ENCODE measurements at places on chromosomes 5 and 9.
A peak's percentile ranks its signal among the peaks of the same experiment; 100 is the strongest.

DNA sequence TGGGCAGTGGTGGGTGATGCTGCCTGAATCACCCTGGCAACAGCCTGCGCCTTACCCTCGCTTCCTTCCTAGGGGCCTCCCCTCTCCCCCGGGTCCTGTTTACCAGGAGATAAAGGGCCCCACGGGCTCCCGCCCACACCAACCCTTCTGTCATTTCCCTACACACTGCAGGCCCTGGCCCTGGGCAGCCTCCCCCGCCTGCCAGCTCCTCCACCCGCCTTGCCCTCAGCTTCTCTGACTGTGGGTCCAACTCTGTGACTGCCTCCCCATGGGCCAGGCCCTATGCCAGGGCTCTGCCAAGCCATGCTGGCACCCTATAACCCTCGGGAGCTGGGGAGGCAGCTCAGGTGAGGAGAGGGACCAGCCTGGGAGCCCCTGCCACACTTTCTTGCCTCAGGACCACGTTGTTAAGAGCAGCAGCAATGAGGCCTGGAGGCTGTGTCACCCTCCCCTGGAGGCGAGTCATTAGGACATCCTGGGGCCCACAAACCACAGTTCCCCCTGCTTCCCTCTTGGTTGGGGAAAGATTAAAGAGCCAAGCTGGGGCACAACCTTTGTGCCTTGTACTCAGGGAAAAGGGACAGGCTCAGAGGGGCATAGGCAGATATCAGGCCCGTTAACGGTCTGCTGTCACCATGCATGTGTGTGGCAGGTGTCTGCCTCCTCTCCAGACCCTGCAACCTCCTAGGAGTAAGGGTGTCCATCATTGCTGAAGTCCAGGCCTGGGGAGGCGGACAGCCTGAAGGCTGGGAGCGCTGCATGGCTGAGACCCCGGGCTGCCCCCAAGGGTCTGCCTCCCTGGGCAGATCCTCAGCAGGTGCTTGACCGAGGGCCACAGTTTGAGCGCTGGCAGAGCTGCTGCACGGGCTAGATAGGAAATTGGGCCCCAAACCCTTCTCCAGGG is 2.8 kb downstream of the MGAT4B start:
- no peak for DNase-seq

GRCh38 chr9:104869811-104870210 is 58.1 kb downstream of the ABCA1 start:
- DNase-seq: no peak

DNA sequence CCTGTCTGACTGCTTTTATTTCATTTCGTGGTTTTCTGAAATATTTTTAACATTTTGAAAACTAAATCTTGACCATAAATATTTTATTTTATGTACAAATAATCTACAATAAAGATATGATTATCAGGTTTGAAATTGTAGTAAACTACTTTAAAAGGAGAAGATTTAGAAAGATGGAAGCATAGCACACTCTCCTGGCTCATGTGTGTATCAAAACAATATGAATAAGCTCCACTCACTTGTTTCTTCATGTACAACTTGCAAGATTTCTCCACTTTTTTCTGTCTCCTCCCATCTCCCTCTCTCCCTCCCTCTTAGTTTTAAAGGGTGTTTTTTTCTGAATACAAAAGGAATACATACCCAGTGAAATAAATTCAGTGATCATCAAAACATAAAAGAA is 15.4 kb upstream of the VPS13A start:
- DNase-seq: no peak

GRCh38 chr5:1460054-1460682 is 14.9 kb upstream of the SLC6A3 start:
- no peak for DNase-seq

GRCh38 chr9:86262492-86262891 is 3.0 kb upstream of the C9orf153 start:
- no peak for DNase-seq

DNA sequence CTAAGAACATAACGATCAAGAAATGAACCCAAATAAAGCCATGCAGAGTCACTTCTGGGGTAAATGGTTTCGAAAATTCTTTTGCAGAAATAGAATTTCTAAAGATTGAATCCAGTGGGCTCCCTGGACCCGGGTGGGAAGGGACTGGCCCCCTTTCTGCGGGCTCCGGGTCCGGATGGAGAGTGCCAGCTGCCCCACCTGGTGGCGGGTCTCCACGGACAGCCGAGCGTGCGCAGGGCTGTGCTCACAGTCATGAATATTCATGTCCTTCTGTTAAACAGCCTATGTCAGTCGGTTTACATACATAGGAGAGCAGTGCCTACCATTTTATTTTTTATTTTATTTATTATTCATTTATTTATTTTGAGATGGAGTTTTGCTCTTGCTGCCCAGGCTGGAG is 4.7 kb upstream of the PPP1R26 start:
- DNase-seq: no peak

GRCh38 chr5:126456217-126456820 is 33.1 kb downstream of the GRAMD2B start:
- no peak for DNase-seq

DNA sequence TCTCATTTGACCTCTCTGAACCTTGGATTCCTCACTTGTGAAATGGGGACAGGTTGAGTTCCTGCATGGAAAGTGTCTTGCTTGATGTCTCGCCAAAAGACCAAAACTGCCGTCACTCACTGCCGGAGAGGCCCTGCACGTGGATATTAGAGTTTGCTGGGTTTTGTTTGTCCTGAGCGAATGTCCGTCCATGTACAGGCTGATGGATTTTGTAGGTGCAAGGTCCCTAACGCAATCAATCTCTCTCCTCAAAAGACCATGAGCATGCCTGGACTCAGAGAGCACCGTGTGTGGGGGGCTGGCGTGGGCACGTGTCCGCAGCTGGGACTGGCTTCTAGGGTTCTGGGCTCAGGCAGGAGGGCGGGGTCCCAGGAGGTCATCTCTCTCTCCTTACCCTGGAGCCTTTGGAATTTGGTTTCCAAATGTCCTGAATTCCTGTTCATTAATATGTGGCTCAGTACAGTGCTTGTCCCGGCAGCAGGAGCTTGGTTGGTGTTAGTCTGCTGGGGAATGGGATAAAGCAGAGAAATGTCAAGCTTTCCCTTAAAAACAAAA is 146.0 kb upstream of the IER5L start:
- DNase-seq: no peak

GRCh38 chr5:72812488-72812887 is 4.0 kb upstream of the TNPO1 start:
- DNase-seq: no peak

GRCh38 chr5:96318569-96319110 is 114.4 kb downstream of the PCSK1 start:
- no peak for DNase-seq

GRCh38 chr9:127694890-127695720 is 11.7 kb upstream of the CFAP157 start:
- peak; percentile 68 for DNase-seq

DNA sequence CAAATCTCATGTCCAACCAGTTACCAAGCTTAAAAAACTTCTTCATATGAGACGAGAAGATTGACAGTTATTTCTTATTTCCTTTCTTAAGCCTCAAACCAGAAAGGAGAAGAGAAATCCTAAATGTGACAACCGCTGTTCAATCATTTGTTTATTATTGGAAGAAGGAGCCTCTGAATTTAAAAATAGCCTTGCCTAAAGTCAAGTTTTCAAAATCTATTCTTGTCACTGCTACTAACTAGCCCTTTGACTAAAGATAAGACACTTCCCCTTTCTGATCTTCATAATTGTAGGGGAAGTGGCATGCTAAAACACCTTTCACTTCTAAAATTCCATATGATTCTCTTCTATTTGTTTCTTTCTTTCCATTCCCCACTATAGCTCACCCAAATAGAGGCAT is 106.2 kb upstream of the EMB start:
- no peak for DNase-seq

DNA sequence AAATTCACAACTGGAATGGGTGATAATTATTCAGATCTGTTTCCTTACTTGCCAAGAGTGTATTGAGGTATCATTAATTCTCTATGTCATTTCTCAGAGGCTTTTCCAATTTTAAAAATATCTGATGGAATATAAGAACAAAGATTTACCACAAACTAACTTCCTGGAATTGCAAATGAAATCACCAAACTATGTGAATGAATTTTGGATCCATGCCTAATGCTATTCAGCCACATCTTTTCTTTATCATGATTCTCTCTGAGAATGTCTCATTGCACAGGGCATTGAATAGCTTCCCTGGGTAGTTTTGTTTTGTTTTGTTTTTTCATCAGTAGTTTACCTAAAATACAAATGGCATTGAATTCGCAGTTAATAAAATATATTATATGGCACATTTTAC is 146.9 kb upstream of the FBN2 start:
- DNase-seq: peak; percentile 38

GRCh38 chr5:86557920-86558319 is 59.8 kb upstream of the COX7C start:
- no peak for DNase-seq

DNA sequence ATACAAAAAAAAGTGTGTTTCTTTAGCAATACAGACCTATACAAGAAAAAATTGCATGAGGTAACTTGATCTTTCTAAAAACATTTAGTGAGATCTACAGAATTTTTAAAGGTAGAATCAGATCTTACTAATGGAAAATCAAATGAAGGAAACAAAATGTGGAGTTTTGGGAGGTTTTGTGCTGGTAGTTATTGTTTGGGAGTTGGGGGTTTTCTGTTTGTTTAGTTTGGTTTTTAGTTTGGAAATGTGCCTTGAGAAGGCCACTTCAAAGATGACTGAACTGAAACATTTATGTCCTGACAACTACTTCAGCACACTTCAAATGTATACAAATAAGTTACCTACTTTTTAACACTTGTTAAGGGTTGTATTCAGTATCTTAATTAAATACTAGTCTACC is 280.1 kb downstream of the NR2F1-AS1 start:
- DNase-seq: no peak

GRCh38 chr5:173315495-173316338 is 12.5 kb downstream of the STC2 start:
- peak; percentile 77 for DNase-seq

- DNase-seq: no peak
These were observed 264.8 kb downstream of the CETN3 start for GRCh38 chr5:90144625-90145327.

GRCh38 chr5:119302916-119303897 is 52.6 kb upstream of the TNFAIP8 start:
- DNase-seq: peak; percentile 96

DNA sequence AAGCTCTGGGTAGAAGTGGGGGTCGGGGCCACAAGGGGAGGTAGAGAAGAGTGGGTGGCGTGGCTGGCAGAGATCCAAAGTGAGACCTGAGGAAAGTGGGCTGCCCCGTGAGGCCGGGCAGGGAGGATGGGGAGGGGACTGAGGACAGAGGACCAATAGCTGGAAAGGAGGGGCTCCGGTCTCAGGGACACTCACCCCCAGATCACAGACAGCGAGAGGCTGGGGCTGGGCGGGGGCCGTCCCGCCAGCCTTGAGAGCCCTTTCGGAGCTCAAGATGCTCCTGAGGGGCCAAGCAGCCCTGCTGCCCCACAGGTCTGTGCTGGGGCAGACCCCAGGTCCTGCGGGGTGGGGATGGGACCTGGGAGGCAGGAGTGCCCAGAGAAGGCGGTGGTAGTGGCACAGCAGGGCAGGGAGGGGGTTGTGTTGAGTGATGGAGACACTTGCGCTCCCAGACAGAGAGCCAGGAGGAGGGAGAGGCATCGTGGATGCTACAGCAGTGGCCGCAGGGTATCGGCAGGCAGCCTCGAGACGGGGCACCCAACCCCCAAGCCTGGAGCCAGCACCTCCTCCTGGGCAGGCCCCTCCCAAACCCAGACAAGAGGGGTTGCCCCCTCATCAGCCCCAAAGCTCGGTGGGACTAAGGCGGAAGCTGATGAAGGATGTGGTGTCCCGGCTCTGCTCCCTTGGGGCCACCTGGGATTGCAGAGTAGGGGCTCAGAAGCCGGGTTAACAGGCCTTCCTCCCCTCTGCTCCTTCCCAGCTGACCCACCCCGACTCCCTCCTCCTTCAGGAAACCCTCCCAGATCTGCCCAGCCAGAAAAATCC is 3.4 kb downstream of the SARDH start:
- DNase-seq: no peak

DNA sequence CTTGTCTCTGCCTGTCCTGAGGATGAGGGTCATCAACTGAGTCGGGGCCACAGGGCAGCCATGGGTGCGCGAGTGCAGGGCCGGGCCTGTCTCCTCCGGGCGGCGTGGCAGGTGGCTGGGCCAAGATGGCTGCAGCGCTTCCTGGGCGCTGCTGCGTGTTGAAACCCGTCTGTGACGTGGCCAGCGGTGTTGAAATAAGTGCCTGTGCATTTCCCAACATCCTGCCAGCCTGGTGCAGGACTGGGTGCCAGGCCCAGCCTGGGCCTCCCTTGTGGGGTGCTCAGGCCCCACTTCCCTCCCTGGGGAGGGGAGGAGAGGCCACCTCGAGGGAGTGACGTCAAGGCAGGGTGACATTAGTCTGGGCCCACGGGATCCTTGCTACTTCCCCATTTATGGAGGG is 45.5 kb downstream of the RXRA start:
- DNase-seq: peak; percentile 79

DNA sequence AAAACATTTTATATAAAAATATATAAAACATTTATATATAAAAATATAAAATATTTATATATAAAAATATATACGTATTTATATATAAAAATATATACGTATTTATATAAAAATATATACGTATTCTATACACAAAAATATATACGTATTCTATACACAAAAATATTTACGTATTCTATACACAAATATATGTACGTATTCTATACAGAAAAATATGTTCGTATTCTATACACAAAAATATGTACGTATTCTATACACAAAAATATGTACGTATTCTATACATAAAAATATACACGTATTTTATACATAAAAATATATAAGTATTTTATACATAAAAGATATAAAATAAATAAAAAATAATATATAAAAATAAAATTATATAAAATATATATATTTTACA is 323.6 kb downstream of the HCN1 start:
- no peak for DNase-seq

GRCh38 chr9:80158554-80159170 is 586.9 kb downstream of the TLE4 start:
- DNase-seq: no peak

GRCh38 chr9:105901514-105902109 is 207.3 kb downstream of the TMEM38B start:
- DNase-seq: no peak

DNA sequence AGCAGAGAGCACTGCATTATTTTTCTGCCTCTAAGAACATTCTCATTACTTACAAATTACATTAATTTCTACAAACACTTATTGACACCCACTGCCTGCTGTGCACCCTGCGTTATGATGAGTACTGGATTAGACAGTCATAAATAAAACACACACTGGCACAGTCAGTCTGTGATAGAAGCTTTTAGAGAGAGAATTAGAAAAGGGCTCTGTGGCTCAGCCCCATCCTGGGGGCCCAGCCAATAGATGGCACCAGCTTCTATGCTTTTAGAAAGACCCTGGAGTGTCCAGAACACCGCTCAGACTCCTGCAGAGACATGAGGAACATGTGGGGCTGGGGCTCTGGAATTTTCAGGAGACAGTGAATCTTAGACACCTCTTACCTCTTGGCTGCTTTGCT is 61.0 kb upstream of the RAPGEF1 start:
- DNase-seq: no peak

DNA sequence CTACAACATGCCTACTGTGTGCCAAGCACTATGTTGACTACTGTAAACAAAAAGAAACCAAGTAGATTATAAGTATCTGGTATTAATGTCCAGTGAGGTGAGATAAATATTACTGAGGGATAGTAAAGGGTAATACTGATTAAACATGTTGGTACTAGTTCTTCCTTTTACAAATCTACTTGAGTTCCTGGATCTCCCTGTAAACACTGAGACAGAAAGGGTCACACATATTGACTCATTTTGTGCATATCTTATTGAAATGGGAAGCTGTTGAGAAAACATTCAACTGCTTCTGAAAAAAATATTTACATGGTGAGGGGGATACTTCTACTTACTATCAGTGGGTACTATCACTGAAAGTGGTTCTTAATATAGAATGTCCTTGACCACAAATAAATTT is 24.3 kb downstream of the EFNA5 start:
- no peak for DNase-seq
